Regular cardiac myocyte (primary cell): ENCODE measurements at places on chromosomes 6 and 20. TPM values are rescaled to one million over a fixed set of nuclear protein-coding genes. Genes with fewer than 3 reads are reported as not detected.

The PTCHD4 gene
- total RNA-seq, result 0.96 and 7.0 TPM in 2 replicates

The PTGIS gene
- total RNA-seq, result 39.9 and 191 TPM in 2 replicates

The HNF4A gene
- total RNA-seq, result under 0.01 and 0.19 TPM in 2 replicates

The NKAPL gene
- 2.1 and 3.1 TPM in 2 replicates for total RNA-seq

The CALHM6 gene
- 0.58 and 2.8 TPM in 2 replicates for total RNA-seq

The SCRT2 gene
- total RNA-seq, result not detected in 2 replicates

The CFAP61 gene
- 0.19 TPM in 1 of 2 replicates, not detected in the other for total RNA-seq

The GTSF1L gene
- total RNA-seq, result not detected in 2 replicates

The SIRPA gene
- 2.9 and 9.9 TPM in 2 replicates for total RNA-seq

The MEP1A gene
- not detected in 2 replicates for total RNA-seq

The BPHL gene
- total RNA-seq, result 9.6 and 11.0 TPM in 2 replicates

The FHL5 gene
- total RNA-seq, result 0.28 TPM in 1 of 2 replicates, not detected in the other

The NPEPL1 gene
- total RNA-seq, result 19.7 and 21.4 TPM in 2 replicates

The TPBG gene
- 61.9 and 79.2 TPM in 2 replicates for total RNA-seq

The TXLNB gene
- under 0.01 and 0.28 TPM in 2 replicates for total RNA-seq

The BMP7 gene
- total RNA-seq, result not detected in 2 replicates

The CDKAL1 gene
- total RNA-seq, result 16.6 and 19.4 TPM in 2 replicates

The SEMG1 gene
- total RNA-seq, result not detected in 2 replicates

The ARMH2 gene
- total RNA-seq, result not detected in 2 replicates

The SPAG4 gene
- 17.1 and 36.1 TPM in 2 replicates for total RNA-seq

The SNAP91 gene
- total RNA-seq, result not detected in 2 replicates

The TMC2 gene
- total RNA-seq, result not detected in 2 replicates

The SLC35F1 gene
- total RNA-seq, result under 0.01 TPM in 1 of 2 replicates, not detected in the other
